ENCODE measurements at places on chromosomes 11 and 22.

DNA sequence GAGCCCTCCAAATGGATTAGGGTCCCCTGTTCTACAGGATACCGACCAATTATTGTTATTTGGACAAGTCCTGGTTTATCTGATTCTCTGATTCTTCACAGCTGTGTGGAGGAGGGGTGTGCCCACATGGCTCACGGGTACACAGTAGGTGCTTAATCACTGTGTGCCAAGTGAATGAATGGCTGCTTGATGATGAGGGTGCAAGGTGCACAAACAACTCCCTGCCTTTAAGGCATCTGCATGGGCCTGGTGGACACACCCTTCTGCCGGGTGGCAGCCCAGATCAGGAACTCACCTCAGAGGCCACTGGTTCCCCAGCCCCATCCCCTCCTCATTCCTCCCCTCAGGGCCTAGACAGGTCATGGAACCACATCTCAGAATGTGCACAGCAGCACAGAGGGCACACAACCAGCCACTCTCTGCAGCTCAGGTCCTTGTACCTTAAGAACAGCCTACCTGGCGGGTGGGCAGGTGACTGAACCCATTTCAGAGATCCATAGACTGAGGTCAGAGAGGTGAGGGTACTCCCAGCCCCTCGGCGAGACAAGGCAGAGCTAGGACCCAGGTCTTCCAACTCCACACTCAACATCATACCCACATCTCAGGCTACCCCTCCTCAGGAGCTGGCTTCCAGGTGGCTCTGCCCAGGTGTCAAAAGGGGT, 50.3 kb downstream of the SHANK2 start:
- DNase-seq: no peak

GRCh38 chr11:67272327-67273259, 6.3 kb downstream of the GRK2 start:
- no peak for DNase-seq

GRCh38 chr11:71447791-71448256, 369 bp downstream of the DHCR7 start:
- peak; percentile 44 for DNase-seq

- DNase-seq: no peak
Measured at GRCh38 chr11:32121012-32121411, 30.1 kb downstream of the RCN1 start.

DNA sequence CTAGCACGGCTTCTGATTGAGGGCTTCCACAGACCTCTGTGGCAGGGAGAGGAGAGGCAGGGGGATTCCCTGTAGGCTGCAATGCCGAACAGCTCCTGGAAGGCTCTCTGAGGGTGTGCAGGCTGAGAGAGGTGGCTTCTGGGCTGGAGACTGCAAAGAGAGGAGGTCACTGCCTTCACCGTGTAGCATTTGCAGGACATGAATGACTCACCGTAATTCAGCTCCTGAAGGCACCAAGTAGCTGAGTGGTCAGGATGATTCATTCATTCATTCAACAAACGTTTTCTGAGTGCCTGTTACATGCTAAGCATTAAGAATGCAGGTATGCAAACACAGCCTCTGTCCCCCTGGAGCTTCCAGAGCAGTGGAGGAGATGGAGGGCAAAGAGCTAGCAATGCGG, 18.0 kb upstream of the EIF3D start:
- DNase-seq: no peak

GRCh38 chr11:60763692-60764369, 7.2 kb downstream of the MS4A15 start:
- no peak for DNase-seq

Data from NCI-H1930 (cell line).